ENCODE measurements at places on chromosomes 1 and 21.

DNA sequence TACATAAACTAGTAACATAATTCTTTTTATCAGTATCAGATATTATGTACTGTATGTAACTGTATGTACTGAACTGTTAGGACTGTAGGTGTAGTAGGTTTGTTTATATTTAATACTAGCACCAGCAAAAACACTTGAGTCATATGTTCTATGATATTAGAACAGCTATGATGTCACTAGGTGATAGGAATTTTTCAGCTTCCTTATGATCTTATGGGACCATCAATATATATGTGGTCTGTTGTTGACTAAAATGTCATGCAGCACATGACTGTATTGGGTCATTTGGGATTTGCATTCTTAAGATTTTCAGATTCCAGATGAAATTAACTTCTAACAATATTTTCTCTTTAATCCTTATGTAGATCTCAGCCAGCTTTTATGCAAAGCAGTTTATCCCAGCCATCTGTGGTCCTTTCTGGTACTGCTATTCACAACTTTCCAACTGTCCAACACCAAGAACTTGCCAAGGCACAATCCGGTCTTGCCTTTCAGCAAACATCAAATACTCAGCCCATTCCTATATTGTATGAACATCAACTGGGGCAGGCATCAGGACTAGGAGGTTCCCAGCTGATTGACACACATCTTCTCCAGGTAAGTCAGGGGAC, 38.3 kb upstream of the MYOCOS start:
- no peak for DNase-seq

DNA sequence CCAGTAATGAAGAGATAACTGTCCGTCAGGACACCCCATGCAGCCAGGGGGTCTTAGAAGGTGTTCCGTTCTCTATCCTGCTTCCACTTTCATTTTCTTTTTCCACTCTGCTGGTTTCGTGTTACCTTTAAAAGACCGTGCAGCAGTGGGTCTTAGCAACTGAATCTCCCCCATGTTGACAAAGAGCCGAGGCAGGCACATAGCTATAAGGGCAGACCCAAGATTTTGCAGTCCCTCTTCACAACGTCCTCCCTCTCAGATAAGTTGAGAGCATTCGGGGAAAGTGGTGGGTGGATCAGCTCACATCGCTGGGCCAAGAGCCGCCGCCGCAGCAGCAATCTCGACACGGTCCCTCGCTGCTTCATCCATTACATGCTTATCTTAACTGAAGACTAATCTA, 355.5 kb downstream of the LMO4 start:
- no peak for DNase-seq

GRCh38 chr1:107767156-107767582, 197.8 kb downstream of the VAV3 start:
- DNase-seq, result no peak

DNA sequence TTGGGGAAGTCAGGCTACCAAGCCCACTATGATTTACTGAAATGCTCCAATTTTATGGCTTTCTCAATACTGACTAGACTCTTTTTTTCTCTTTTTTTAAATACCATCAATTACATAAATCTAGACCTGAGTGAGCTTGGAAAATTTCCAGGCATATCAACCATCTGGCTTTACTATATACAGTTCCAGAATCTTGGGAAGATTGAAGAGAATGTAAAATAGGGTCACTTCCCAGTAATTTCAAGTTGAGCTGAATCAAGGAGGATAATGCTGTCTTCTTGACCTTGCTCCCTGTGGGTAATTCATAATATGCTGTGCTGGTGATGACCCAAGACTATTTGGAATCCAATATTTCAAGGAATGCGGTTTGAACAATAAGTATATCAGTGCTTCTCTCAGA, 108.1 kb downstream of the MAP3K21 start:
- DNase-seq, result no peak

DNA sequence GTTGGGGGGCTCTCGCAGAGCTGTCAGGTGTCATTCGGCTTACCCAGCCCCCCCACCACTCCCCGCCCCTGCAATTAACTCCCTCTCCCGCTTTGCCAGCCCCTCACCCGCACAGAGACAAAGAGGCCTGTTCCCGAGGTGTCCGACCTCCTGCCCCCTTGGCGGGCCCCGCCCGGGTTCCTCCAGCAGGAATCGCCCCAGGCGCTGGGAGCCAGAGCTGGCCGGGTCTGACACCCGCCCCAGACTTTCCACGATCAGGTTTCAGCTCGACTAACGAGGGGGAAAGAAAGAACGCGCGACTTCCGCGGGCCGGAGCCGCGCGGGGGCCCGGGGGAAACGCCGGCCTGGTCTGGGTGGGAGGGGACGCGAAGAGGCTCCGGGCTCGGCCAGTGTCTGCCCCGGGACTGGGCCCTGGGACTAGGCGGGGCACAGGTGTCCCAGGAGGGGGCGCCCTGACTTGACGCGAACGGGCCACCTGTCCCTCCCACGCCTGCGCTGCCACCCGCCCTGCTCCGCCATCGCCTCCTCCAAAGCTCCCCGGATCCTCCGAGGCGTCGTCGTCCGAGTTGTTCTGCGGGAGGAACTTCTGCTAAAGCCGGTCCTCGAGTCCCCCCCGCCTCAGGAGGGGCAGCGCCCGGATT, 36.4 kb upstream of the HHAT start:
- peak; percentile 17 for DNase-seq

GRCh38 chr1:26574719-26575251, 45.2 kb downstream of the RPS6KA1 start:
- no peak for DNase-seq

- no peak for DNase-seq
These were observed 8.0 kb downstream of the RRP1B start for GRCh38 chr21:43667191-43667904.

GRCh38 chr1:11753555-11754208, 8.3 kb upstream of the C1orf167 start:
- DNase-seq, result no peak

GRCh38 chr1:161766102-161766981, at the start of gene ATF6:
Gene ATF6, plus strand, starts transcription at chr1:161766320. Its CDS starts 41 bp downstream, at chr1:161766361.
- DNase-seq, result peak; percentile 22

DNA sequence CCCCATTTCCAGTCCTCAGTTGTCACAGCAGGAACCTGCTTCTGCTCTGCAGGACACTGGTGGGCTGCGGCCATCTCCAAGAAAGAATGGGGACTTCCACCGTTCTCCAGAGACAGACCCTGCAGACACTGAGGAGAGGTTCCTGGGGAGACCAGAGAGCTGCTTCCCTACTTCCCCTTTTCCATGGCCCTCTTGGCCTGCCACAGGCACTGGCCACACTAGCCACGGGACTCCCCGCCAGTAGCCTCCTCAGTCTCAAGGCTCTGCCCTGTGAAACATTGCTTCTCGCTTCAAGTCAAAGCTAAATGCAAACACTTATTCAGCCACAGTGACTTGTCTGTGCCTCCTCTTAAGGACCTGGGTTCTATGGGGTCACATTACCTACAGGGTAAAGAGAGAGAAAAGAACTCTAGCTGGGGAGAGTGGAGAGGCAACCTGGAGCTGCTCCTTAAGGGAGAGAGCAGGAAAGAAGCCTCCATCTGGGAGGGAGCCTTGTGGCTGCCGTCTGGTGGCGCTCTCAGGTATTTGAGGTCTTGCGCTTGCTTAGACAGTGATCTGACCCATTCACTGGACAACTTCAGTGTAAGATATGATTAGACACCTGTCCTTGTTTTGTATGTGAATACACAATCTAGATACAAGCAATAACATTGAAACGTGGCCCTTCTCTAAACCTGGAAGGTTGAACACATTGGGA, 5.4 kb upstream of the SLAMF8 start:
- DNase-seq, result no peak

GRCh38 chr1:245901037-245901436, 606.0 kb downstream of the SMYD3 start:
- no peak for DNase-seq

DNA sequence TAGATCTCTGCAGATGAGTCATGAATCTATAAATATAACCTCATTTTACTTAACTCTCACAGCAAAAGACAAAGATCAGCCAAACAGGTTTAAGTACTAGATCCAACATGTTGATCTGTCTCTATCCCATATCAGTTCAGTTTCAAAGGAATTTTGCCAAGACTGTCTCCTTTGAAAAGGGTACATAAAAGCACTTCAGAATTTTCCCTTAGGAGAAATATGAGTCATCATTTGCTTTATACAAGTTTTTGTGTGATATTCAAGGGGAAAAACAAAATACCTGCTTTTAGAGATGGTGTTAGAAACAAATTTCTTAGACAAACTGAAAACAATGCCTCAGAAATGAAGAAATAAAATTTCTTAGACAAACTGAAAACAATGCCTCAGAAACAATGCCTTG, 73.5 kb upstream of the LRRC7 start:
- no peak for DNase-seq

GRCh38 chr1:211735208-211736170, 60.1 kb upstream of the NEK2 start:
- DNase-seq, result no peak

GRCh38 chr1:63189677-63190076, 132.7 kb upstream of the FOXD3 start:
- DNase-seq, result no peak

DNA sequence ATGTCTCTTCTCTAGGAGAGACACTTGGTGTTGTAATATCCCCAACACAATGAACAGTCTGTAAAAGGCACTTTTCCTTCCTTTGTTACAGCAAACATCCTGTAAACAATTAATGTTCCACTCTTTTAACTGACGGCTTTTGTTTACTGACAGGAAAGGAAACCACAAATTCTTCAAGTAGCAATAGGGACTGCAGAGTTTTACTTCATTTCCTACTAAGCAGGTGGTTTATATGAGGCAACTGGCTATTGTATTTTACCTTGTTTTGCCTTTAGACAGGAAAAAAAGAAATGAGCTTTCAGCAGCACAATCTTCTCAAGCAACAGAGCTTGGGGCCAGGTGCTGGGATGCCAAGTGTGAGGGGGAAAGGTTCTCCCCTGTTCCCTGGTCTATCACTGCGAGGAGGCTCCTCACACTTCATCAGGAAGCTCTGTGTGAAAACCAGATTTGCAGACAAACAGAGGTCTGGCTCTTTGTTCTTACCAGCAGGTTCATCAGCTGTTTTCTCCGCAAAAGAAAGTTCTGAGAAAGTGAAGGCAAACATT, 51.2 kb downstream of the SIPA1L2 start:
- no peak for DNase-seq

DNA sequence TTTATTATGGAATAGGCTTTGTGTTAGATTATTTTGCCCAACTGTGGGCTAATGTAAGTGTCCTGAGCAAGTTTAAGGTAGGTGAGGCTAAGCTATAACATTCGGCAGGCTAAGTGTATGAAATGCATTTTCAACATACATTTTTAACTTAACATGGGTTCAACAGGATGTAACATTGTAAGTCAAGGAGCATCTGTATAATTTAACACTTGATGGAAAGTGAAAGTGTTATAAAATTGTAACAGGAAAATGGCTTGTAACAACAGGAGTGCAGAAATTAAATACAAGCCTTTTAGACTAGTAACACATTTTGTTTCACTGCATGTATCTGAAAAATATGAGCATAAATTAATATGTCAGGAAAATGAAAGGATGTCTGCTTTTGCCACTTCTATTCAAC, 42.3 kb downstream of the B3GALNT2 start:
- no peak for DNase-seq

GRCh38 chr1:223745731-223746130, 33.4 kb downstream of the CAPN2 start:
- no peak for DNase-seq

- DNase-seq, result no peak
These were observed 123.5 kb upstream of the HOOK1 start for GRCh38 chr1:59691261-59691660.

DNA sequence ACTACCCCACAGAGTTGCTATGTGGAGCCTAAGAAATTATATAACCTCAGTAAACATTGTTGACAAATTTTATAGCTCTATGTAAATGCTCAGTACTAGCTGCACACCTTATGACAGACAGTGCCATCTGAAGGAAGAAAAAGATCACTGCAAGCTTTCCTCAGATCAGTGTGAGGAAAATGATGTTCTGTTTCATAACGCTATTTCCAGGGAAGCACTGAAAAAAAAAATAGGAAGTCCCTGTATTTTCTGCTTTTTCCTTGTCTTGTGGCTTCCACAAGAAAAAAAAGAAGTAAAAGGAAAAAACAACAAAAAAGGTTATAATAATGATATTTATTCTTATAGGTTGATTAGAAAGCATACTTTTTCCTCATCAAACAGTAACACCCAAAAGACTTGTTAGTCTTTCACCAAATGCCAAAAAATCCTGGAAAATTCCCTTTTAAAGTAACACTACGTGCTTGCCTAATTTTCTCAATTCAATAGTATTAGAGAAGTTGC, 23.2 kb downstream of the LYST start:
- DNase-seq, result peak; percentile 14

DNA sequence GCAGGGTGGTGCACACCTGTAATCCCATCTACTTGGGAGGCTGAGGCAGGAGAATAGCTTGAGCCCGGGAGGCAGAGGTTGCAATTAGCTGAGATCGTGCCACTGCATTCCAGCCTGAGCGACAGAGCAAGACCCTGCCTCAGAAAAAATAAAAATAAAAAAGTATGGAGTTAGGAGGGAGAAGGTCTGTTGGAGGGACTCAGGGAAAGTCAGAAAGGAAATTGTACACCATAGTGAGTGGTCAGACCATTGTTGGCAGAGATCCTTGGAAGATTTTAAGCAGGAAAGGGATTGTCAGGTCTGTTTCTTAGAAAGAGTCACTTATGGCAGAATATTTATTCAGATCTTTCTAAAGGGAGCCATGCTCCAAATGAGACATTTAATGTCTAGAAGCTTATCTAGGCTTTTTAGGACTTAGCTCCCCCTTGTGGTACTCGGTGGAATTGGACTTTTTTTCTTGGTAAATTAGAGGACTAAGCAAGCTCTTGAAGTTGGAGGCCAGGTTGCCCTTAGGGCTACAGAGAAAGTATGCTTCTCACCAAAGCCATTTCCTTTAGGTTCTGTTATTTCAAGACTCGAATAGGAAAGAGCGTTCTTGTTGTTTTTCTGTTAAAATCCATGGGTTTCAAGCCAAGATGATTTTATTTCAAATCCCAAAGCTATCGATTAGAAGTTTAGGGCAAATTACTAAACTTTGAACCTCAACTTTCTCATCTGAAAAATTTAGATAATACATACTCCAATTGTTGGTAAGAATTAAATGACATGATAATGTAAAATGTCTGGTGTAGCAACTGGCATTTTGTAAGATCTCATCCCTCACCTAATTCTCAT, 16.5 kb downstream of the MIA3 start:
- no peak for DNase-seq

- DNase-seq, result no peak
These were observed 17.3 kb downstream of the LCE4A start for GRCh38 chr1:152725261-152725660.

- DNase-seq, result no peak
These were observed 14.3 kb downstream of the SLC27A3 start for GRCh38 chr1:153789478-153790034.

DNA sequence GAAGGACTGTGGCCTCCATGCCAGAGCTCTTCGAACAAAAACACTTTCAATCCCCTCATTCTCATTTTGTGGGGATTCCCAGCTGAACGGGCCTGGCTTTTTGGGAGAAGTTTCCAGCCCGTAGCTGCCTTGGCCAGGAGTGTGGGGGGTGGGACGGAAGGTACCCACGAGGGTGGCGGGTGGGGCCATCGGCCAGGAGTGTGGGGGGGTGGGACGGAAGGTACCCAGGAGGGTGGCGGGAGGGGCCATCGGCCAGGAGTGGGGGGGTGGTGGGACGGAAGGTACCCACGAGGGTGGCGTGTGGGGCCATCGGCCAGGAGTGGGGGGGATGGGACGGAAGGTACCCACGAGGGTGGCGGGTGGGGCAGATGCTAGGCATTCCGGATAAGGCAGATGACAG, 71.7 kb upstream of the ZBTB18 start:
- no peak for DNase-seq
